LoVo (cell line): ENCODE measurements at places on chromosomes 2 and 18.
A peak's percentile ranks its signal among the peaks of the same experiment; 100 is the strongest.

- peak; percentile 51 for DNase-seq
Observed at GRCh38 chr2:230007931-230008707, 60.6 kb downstream of the SLC16A14 start.

- peak; percentile 62 for DNase-seq
Observed at GRCh38 chr18:616380-616995, 19.7 kb downstream of the CLUL1 start.

- DNase-seq, result no peak
Observed at GRCh38 chr2:191530618-191531017, 147.3 kb upstream of the NABP1 start.

DNA sequence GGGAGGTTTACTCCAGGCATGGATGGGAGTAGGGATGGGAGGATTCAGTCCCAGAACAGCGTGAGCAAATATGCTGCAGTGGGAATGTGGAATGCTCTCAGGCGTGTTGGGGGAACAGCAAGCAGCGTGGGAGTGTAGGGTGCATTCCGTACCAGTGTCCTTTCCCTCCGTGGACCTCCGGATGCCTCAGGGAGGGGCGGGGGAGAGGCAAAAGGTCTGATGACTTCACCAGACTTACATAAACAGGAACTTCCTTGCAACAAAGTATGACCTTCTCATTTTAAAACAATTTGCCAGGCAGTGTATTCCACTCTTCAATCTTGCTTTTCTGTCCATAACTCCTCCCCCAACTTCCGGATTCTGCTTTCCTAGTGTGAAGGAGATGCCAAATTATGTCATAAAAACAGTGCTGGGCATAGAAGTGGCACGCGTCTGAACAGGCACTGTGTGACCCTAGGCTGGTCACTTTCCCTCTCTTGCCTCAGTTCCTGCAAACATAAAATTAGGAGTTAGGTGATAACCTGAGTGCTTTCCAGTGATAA, 36.9 kb downstream of the RPL37A start:
- DNase-seq, result no peak

- no peak for DNase-seq
Observed at GRCh38 chr18:37844209-37844970, 278.8 kb upstream of the CELF4 start.

DNA sequence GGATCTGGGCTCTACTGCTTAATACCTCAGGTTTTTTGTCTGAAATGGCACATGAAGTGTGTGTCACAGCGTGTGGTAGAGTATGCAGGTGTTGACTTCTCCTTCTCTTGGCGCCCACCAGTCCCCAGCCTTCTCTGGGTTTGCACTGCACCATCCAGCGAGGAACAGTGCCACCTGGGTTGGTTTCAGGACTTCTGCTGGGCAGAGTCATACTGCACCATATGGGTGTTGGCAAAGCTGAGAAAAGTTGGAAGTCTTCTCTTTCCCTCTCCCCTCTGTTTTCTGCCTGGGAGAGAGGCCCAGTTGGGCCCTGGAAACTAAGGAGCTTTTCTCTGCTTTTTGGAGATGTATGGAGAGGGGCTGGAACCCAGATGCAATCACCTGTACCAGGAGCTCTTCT, 43.8 kb downstream of the TMEM185B start:
- DNase-seq, result no peak

DNA sequence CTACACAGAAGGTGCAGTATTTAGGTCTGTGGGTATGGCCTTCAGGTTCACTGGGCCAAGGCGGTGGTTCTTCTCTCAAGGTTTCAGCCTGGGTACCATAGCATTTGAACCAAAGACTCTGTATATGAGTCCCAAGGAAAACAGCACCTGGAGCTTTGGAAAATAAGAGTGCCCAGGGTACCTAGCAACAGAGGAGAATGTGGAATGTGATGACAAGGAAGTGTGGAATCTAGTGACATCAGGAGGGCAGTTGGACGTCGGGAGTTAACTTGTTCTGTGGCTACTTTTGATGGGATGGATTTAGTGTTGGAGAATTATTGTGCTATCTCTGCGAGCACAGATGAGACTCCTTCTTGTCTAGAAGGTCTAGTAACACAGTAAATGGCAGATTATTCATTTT, 201.2 kb downstream of the NOL4 start:
- no peak for DNase-seq

DNA sequence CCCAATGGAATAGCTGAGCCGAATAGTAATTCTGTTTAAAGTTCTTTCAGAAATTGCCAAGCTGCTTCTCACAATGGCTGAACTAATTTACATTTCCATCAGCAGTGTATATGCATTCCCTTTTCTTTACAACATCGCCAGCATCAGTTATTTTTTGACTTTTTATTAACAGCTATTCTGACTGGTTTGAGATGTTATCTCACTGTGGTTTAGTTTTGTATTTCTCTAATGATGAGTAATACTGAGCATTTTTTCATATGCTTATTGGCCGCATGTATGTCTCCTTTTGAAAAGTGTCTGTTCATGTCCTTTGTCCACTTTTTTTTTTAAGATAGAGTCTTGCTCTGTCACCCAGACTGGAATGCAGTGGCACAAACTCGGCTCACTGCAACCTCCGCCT, 100.7 kb downstream of the C2orf74 start:
- DNase-seq, result no peak

- no peak for DNase-seq
Observed at GRCh38 chr2:239420082-239420481, 19.3 kb upstream of the HDAC4 start.

- no peak for DNase-seq
Observed at GRCh38 chr2:168718622-168719021, 83.8 kb upstream of the NOSTRIN start.

GRCh38 chr18:33010149-33010548, 237.3 kb upstream of the KLHL14 start:
- DNase-seq, result no peak

DNA sequence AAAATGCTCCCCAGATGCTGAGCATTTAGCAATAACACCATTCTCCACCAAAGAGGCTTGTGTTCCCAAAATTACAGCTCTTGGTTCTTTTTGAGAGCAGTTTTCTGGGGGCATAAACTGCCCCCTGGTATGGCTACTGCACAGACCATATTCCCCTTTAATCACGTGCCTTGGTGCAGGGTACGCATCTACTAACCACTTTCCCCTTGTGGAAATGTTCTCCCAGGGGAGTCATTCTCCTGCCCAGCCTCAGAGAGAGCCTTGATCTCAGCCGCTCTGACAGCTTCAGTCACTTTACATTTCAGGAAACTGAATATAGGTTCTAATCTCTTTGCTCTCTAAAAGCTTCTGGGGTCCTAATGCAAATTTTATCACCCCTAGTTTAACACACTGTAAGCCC, 44.7 kb upstream of the EML6 start:
- DNase-seq, result no peak

DNA sequence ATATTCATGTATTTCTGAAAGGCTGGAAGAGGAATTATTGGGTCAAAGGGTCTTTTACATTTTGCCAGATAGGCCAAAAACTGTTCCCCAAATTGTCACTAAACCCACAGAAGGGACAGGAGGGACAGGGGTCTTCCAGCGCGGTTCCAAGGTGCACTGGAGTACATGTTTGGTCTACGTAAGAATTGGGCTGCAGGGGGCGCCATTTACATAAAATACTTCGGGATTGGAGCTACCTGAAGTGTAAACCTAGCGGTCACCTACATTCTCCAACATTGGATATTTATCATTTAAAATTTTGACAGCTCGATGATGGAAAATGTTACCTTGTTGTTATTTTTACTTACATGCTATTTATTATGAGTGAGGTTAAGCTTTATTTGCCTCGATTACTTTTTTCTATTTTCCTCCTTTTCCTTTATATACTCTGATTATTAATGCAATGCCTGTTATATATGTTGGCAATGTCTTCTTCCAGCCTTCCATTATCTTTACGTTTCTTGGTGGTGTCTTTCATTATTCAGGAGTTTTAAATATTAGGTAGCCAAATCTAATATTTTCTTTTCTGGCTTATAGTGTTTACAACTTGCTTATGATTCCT, 43.0 kb upstream of the RAB6C start:
- no peak for DNase-seq

GRCh38 chr2:138979131-138979785, 199.1 kb upstream of the NXPH2 start:
- DNase-seq, result no peak

DNA sequence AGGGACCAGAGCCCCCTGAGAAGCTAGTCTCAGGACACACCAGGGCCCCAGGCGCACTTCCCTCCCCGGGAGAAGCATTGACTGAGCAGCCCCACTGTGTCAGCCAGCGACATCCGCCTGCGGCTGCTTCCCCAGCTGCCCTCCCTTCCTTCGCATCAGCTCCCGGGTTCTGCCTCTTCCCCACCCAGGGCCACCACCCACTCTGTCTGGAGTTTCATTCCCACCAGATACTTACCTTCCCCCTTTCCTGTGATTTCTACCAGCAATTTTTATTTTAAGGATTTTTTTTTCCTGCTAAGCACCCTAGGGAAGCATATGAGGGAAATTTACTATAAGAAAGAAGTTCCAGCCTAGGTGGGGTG, 99.2 kb downstream of the SMAD7 start:
- DNase-seq, result no peak

- no peak for DNase-seq
Observed at GRCh38 chr2:149536649-149537048, 50.9 kb downstream of the MMADHC start.

DNA sequence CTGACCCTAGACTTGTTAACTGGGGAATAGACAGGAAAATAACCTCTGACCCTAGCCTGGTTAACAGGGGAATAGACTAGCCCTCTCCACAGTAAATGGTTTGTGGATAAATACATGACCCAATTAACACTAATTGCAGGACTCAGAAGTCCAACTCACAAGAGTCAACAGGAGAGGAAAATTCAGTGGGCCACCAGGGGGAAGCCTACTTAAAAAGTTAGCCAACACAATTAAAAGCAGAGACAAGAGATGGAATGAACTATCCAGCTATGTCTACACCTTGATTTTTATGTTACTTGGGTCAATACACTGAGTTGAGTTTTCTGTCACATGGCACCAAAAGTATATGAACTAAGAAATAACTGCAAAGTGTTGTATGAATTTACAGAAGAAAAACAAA, 158.8 kb upstream of the SLC39A10 start:
- no peak for DNase-seq

GRCh38 chr2:60507211-60507965, 46.1 kb downstream of the BCL11A start:
- DNase-seq, result no peak

GRCh38 chr2:26772064-26773001, 8.2 kb downstream of the SLC35F6 start:
- peak; percentile 52 for DNase-seq

GRCh38 chr2:26816893-26817292, 31.0 kb downstream of the CENPA start:
- peak; percentile 7 for DNase-seq

DNA sequence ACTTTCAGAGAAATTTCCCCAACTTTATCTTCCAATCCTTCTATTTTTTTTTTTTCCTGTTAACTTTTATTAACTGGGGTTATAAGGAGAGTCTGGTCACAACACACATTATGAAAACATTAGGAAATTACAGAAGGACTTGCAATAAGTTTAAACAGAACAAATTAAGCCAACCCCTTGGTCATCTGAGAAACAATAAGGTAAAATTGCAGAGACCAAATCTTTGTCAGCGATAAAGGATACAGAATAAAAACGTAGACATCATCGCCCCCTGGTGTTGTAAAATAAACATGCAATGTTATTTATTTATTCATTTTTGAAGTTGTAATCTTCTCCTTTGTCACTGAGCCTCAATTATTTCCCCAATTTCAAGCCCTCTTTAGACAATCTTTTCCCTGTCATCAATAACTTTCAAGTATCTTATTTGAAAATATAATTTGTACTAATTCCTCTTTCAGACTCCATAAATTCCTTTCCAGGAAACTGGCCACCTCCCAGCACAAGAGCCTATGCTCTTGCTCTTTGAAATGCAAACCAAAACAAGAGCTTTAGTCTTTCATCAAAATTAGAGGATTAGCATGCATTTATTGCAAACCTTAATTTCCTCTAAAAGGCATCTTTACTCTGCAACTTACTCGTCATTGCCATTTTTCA, 19.5 kb downstream of the G6PC2 start:
- DNase-seq, result peak; percentile 51

DNA sequence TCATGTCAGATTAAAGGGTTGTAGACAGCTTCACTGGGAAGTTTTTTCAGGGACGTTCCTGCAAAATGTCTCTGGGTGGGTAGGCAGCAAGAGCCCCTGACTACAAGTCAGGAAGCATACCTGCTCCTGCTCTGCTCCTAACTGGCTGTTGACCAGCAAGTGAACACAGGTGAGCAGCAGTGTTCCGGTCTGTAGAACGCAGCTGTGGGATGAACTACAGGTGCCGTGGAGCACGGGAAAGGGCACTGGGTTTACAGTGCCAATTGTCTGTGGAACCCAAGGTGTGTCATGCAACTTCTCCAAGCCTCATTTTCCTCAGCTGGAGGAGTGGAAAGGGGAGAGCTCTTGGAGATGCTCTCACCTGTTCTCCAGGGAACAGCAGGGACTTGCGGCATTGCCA, 6.6 kb downstream of the ASB18 start:
- DNase-seq, result no peak

GRCh38 chr2:134217924-134218323, 35.9 kb upstream of the MGAT5 start:
- DNase-seq, result no peak

- no peak for DNase-seq
Observed at GRCh38 chr2:16148632-16149348, 208.4 kb downstream of the MYCN start.

DNA sequence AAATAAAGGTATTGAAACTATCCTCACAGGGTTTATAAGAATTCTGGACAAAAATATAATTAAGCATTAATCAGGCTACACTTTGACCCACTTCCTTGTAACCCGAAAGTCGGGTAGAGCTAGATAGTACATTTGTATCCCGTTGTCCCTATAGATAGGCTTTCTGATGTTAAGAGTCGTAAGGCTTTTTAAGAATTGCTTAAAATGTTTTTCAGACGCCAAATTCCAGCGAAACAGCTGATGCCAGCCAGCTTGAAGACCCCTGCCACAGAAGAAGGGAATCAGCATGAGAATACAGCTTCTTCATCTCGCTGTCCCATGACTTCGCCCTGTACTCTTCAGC, 962 bp upstream of the GPR155 start:
- no peak for DNase-seq

GRCh38 chr2:145412155-145412554, 892.2 kb upstream of the ZEB2 start:
- no peak for DNase-seq

DNA sequence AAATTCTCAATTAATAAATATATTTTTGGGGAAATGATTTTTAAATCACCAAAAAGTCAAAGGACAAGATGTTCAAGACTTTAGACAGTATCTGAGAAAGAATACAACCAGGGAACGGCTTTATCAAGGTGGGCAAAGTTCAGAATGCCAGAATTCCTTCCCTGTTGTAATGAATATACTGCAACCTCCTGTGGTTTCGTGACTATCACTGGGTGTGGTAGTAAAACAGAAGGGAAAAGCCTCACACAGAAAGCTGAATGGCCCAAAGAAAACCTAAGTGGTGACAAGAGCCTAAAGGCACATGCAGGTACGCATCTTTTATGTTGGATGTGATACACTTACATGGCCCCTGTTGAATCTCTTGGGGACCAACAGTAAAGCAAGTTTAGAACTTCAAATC, 37.1 kb downstream of the MBD2 start:
- no peak for DNase-seq

- no peak for DNase-seq
Observed at GRCh38 chr2:77434880-77435279, 87.3 kb downstream of the LRRTM4 start.
